ENCODE measurements at places on chromosomes 7 and 10.
A peak's percentile ranks its signal among the peaks of the same experiment; 100 is the strongest.

DNA sequence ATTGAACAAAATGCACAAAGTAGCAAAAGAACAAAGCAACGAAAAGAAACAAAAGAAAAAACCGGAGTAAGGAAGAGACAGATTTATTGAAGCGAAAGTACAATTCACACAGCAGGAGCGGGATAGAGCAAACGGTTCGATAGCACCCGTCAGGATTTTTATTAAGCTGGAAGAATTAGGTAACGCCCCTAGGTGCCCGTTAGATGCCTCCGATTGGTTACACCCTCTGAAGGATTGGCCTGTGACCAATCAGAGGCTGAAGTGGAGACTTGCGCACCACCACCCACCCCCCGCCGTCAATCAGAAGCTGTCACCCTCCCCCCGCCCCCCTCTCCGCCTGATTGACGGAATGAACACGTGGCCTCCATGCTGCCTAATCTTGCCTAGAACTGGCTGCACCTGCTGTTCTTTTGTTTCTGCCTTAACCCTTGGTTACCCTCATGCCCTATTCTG, 16.8 kb downstream of the OCM2 start:
- no peak for DNase-seq

DNA sequence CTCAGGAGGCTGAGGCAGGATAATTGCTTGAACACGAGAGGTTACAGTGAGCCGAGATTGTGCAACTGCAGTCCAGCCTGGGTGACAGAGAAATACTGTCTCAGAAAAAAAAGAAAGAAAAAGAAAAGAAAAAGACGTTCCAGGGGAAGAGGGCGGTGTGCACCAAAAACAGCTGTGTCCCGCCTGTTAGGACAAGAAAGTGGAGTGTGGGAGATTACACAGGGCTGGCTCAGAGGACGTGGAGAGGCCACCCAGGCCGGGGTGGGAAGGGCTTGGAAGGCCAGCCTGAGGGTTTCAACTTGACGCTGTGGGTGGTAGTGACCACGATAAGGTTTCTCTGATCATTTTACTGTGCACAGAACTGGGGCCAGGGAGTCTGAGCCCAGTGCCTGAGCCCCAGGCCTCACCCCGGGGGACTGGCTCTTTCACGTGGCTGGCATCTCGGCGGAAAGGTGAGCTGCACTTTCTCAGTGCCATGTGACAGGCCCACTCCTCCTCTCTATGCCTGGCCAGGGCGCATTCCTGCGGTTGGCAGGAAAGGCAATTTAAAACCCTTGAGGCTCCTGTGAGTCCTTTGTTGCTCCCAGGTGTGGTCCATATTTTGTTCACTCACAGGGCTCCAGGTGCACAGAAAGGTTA, 13.9 kb downstream of the RHBDD2 start:
- peak; percentile 28 for DNase-seq

GRCh38 chr7:2510130-2510776, 9.3 kb upstream of the LFNG start:
- no peak for DNase-seq

- DNase-seq: no peak
These were observed 113.7 kb downstream of the RAB11FIP2 start for GRCh38 chr10:117933036-117933435.

DNA sequence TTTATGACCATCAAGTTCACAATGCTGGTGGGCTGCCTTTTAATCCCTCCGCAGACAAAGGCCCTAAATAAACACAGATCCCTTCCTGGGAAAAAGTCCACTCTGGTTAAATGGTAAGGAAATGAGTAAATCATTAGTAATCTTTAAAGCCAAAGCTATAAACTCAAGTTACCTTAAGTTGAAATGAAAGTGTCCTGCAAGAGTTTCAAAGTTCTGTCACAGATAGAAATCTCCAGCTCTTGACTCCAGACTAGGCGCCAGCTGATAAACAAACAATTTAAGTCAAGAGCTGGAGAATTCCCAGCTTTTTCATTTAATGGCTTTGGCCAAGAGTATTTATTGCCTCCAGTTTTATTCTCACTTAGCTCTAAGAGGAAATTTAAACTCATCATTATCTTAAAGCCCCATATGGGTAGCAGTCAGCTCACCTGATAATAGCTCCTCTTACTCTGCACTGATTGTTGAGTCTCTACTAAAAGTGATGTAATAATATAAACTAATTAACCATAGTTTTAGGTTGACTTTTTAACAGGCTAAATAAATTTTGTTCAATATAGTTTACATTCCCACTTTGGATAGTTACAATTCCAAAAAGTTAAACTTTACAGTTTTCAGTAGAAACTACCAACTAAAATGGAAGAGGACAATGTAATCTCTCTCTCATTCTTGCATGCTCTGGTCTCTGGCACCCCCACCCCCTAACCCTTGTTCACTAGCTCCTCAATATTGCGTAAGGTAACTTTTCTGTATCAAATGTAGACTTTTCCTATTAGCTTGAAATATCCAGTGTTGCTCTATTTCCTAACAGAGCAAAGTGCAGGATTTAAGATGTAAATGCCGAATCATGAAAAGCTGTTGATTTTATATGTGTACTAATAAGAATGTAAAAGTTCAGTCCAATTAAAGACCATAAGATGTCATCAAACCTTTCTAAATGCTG, 56.1 kb downstream of the HIBADH start:
- no peak for DNase-seq

GRCh38 chr7:70595755-70596597, 536.0 kb upstream of the GALNT17 start:
- DNase-seq: no peak

DNA sequence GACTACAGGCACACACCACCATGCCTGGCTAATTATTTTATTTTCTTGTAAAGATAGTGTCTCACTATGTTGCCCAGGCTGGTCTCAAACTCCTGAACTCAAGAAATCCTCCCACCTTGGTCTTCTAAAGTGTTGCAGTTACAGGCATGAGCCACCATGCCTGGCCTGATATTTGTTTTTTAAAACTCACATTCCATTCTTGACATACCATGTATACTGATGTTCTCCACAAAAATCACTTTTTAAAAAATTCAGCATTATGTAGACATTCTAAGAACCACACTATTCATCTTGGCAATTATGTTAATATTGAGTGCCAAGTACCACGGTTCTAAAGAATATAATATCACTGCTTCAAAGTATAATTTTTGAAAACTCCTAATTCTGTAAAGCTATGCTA, 43.5 kb downstream of the IDE start:
- peak; percentile 52 for DNase-seq

GRCh38 chr7:43700646-43701499, 28.4 kb downstream of the COA1 start:
- no peak for DNase-seq

- peak; percentile 29 for DNase-seq
These were observed 9.6 kb upstream of the C10orf105 start for GRCh38 chr10:71729161-71729636.

GRCh38 chr7:157811946-157812345, 475.1 kb downstream of the DNAJB6 start:
- no peak for DNase-seq

DNA sequence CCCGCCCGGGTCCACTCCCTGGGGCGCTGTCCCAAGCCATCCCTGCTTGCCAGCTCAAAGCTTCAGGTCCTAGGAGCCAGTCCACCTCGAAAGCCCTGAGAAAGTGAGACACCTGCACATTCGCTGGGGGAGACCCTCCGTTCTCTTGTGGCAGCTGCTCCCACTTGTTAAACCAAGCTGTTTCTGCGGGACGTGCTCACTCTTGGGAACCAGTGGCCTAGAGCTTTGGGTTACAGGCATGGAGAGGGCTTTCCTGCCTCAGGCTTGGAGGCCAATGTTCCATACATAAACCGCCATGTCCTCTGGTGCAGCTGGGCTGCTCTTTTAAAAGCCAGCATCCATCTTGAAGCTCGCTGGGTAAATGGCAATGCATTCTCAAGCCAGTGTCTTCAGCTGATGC, 19.9 kb upstream of the TTYH3 start:
- DNase-seq: no peak

DNA sequence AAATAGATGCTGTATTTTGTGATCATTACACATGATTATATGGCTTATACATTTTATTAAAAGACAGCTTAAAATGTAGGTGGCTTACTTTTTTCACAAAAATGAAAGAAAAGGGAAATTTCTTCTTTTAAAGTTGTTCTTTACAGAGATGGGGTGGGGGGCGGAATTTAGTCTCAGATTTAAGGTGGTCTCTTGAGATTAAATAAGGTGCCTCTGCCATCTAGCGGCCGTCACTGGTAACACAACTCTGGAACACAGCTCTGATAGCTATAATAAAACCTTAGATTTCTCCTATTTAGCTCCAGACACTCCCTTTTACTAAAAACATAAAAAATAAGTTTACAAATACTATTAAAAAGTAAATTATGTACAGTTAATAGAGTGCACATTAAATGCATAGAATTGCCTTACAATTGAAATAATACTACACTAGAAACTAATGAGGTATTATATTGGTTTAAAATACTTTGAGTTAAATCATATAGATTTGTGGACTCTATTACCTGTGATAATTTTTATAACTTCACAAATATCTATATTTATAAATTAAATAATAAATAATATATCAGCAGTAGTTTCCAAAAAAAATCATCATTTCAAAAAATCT, 210.9 kb downstream of the DGKB start:
- peak; percentile 73 for DNase-seq

DNA sequence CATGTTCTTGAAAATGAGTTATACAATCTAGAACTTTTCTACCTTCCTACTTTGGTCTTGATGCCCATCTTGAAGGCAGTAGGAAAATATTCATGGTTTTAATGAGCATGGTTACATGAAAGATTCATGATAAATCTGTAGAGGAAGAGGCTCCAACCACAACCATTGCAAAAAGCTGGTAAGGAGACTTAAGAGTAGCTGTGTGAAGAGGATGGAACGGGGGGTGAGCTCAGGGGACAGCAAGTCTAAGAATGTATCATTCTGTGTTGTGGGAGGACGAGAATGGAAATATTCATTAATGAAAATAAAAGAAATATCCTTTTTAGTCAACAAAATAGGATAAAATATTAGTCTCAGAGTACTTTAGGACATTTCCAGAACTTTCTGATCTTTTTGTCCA, 81.1 kb downstream of the BMPER start:
- DNase-seq: no peak

DNA sequence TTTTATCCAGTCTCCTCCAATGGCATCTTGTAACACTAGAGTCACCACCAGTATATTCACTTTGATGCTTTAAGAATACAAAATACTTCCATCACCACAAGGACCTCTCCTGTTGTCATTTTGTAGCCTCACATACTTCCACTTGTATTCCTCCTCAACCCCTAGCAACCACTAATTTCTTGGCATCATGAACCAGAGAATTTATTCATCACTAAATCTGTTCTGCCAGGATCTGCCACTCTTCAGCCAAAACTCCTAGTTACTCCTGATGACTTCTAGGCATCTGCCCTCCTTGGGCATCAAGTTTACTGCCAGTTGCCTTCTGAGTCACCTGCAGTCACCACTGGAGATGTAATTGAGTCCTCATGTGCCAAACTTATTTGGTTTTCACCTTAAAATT, 906.8 kb downstream of the CNTNAP2 start:
- DNase-seq: no peak

DNA sequence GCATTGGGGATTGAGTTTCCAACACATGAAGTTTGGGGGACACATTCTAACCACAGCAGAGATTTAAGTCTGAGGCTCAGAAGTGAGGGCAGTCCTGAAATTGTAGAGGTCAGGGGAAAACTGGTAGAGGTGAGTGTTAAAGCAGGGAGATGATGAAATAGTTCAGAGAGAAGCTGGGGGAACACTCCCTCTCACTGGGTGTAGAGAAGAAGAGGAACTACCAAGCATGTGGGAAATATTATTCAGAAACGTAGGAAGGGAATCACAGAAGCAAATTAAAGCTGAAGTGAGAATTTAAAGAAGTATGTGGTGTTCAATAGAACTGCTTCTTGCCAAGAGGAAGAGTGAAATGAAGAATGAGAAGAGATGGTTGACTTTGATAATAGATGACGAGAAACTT, 121.5 kb upstream of the FAM3C start:
- no peak for DNase-seq

DNA sequence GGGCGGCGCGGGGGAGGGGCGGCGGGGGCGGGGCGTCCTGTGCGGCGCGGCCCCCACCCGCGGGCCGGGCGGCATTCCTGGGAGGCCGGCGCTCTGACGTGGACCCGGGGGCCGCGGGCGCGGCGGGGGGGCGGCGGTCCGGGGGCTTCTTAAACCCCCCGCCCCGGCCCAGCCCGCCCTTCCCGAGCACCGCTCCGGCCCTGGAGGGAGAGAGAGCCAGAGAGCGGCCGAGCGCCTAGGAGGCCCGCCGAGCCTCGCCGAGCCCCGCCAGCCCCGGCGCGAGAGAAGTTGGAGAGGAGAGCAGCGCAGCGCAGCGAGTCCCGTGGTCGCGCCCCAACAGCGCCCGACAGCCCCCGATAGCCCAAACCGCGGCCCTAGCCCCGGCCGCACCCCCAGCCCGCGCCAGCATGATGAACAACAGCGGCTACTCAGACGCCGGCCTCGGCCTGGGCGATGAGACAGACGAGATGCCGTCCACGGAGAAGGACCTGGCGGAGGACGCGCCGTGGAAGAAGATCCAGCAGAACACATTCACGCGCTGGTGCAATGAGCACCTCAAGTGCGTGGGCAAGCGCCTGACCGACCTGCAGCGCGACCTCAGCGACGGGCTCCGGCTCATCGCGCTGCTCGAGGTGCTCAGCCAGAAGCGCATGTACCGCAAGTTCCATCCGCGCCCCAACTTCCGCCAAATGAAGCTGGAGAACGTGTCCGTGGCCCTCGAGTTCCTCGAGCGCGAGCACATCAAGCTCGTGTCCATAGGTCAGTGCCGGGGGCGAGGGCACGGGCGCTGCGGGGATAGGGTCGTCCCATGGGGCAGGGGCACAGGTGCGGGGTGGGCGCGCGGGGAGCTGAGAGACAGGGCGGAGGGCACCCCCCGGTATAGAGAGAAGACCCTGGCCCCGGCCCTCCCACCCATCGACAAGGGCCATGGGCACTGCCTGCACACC, at the start of gene FLNC:
TSS of gene FLNC (plus strand) at position 176 of the 947 bp plus-strand sequence. CDS start at position 408, 232 bp downstream.
- peak; percentile 91 for DNase-seq

- no peak for DNase-seq
These were observed 94.4 kb upstream of the KIAA1217 start for GRCh38 chr10:24114556-24114955.

DNA sequence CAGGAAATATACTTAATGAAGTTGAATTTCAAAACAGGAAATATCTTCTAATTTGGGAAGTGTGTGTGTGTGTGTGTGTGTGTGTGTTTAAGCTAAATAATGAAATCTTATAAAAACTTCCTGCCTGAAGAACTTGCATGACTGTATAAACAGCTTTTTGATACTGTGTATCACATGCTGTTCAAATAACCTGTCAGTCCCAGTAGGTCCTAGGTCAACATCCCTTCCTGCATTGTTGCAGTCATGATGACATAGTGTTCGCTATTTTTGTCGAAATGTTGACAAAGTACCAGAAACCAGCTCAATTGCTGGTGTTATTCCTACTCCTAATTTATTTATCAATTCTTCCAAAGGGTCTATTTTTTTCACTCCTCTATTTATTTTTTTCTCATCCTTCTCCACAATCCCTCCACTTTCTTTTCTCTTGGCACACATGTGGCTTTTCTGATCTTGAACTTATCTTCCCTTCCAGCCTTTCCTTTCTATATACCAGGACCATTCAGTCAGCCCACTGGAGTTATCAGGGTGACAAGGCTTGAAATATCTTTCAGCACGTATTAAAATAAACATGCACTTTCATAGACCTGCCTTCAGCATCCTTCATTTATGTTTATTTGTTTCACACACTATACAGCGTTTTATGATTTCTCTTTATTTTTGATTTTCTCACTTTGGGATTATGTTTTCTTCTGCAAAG, 115.8 kb downstream of the PLXDC2 start:
- DNase-seq: no peak
